ENCODE measurements at places on chromosomes 4 and X.

- DNase-seq = no peak
These were observed 9.7 kb upstream of the NAT8L start for GRCh38 chr4:2049381-2049780.

DNA sequence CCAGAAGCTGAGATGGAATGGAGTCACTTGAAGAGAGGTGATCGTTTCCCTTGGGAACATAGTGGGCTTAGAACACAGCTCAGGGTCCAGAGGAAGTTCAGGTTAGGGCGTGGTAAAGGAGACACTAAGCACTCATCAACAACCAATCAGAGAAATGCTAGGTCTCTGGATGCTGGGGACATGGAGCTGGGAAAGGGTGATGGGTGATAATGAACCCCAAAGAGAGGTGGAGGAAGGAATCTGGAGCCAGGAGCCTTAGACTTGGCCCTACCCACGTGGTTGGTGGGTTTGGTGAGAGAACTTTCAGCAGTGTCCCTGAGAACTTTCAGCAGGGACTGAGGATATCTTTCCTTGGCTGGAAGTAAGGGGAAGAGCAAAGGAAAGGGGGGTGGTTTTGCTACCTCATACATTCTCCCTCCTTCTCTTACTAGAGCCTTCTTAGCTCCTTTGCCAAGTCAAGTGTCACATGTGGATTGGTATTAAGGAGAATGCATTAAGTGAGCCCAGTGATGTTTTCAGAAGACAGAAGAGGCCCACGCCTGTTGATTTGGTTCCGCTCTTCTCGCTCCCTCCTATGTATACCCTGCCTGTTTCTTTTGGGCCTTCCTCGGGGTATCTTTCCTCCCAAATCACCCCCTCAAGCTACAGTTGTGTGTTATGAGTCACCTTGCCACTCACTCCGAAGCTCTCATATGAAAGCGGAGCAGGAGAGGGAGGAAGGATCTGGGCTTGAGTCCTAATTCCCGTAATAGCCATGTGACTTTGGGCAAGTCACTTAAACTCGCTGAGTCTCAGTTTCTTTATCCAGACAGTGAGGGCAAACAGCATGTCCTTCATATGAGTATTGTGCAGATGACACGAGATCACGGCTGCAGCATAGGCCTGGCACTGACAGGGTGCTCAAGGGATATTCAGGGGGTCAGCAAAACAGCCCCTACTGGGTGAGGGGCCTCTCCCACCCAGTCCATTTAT, 63.1 kb downstream of the TSC22D3 start:
- DNase-seq = no peak

- no peak for DNase-seq
These were observed 29.5 kb upstream of the BMP15 start for GRCh38 chrX:50881028-50881427.

- no peak for DNase-seq
These were observed 773.2 kb upstream of the FTHL17 start for GRCh38 chrX:31845003-31845402.

DNA sequence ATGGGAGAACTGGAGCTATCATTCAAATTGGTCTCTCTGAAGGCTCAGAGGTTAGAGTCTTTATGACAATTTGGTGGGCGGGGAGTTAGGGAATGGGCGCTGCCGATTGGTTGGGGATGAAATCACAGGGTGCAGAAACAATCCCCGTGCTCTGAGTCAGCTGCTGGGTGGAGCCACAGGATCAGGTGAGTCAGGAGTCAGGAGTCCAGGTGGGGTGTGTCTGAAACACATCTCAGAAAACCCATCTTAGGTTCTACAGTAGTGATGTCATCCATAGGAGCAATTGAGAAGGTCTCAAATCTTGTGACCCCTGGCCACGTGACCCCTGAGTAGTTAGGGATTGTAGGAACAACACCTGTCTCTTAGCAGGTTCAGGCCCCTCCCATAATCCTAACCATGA, 41.6 kb upstream of the TLR3 start:
- DNase-seq = no peak

GRCh38 chrX:68833855-68834331, 5.1 kb downstream of the EFNB1 start:
- DNase-seq = no peak

DNA sequence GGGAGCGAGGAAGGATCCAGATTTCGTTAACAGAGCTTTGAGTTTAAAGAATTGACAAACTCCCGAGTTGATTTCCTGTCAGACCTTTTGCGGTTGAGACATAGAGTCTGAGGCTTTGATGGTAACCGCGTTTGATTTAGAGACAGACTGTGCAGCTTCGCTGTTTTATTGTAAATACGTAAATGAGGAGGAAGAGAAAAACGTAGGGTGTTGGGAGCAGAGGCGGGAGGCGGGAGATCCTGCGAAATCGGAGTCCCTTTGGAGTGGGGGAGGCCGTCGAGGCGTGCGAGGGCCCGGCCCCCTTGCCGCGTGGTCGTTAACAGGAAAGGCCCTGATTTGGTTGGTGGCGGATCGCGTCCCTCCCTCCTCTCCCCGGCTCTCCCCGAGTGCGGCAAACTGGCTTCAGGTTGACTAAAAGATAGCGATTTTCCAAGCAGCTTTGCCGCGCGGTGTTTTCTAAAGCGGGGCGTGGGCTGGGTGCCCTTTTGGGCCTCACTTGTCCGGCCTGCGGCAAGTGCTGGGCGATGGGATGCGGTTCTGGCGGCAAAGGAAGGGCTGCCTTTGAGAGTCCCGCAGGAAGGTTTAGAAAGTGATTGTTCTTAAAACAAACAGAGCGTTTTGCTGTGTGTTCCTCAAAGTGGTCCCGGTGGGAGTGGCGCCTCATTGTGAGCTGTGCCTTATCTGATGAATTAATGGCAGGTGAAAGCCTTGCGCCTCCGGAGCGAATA, 857 bp downstream of the SCML1 start:
- DNase-seq = peak; percentile 56

GRCh38 chr4:87849612-87850011, 16.8 kb downstream of the MEPE start:
- DNase-seq = no peak

GRCh38 chr4:187135878-187136277, 412.2 kb upstream of the FAT1 start:
- no peak for DNase-seq

- DNase-seq = no peak
These were observed 20.0 kb downstream of the SH3RF1 start for GRCh38 chr4:169250796-169251195.

Measured in WERI-Rb-1 (cell line).